Chondrocyte (in vitro differentiated cells): ENCODE measurements at places on chromosomes 7 and 10.
A peak's percentile ranks its signal among the peaks of the same experiment; 100 is the strongest.

- DNase-seq = no peak
Observed at GRCh38 chr10:12448729-12449391, 99.5 kb downstream of the CAMK1D start.

DNA sequence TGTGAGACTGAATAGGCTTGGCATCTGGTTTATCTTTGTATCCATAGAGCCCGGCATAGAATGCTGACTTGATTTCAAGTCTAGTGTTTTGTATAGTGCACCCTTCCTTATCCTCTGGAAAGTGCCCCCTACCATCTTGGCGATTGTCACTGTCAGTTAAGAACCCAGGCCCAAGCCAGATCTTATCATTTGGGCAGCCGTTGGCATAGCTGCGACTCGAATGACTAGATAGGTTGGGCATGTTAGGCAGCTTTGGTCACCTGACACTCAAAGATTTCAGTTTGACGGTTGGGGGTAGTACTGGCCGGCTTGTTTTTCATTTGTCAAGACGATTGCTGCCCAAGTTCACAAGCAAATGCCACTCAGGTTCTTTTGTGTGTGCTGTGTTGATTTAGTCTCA lies 6.6 kb downstream of the NIPSNAP2 start:
- no peak for DNase-seq

DNA sequence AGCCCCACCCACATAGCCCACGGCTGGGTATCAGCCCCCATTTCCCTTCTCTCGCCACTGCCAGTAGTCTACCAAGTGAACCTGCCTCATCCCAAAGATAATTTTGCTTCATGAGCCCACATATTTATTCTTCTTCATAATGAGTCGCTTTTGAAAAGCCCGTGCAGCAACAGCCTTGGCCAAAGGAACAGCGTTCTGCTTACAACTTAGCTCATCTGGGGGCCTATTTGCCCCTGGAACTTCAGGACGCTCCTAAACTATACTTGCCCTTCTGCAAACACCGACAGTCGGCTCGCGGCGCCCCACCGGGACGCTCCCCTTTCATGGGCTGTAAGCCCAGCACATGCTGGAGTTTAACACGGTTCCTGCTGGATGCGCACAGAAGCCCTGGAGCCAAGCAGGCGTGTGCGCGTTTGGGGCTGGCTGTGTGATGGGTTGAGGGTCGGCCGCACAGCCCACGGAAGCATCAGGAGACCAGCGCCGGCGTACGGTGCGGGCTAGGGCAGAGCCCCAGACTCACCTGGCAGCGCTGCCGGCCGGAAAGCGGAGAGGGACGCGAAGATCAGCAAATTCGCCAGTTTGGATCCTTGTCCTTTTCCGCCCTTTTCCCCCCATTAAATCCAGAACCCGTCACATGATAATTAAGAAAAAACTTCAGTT lies 370 bp downstream of the TMEM60 start:
- no peak for DNase-seq

GRCh38 chr10:3812141-3812540 lies 27.1 kb upstream of the KLF6 start:
- DNase-seq = no peak

- no peak for DNase-seq
Observed at GRCh38 chr7:12771378-12771877, 84.0 kb downstream of the ARL4A start.

- DNase-seq = no peak
Observed at GRCh38 chr10:44368637-44369036, 16.3 kb downstream of the CXCL12 start.

- no peak for DNase-seq
Observed at GRCh38 chr10:96047004-96047649, 3.7 kb downstream of the CCNJ start.

GRCh38 chr7:49187543-49188268 lies 263.4 kb downstream of the CDC14C start:
- DNase-seq = no peak

- no peak for DNase-seq
Observed at GRCh38 chr10:963655-964054, 24.6 kb upstream of the GTPBP4 start.

GRCh38 chr7:98165827-98166667 lies 45.2 kb upstream of the BHLHA15 start:
- no peak for DNase-seq

DNA sequence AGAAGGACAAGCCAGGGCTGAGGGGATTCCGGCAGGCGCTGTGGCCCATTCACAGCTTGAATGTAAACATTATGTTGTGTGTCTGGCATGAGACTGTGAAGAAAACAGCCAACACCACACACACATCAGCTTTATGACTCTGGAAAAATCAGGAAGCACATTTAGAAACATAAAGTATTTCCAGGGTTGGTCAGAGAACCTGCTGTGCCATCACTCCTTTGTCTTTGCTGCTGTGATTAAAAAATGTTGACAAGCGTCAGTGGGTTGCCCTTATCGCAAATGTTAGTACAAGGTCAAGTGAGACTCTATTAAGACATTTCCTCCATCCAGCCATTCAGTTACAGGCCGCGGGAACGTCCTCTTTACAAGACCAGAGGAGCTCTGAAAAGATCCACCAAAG lies 95.4 kb downstream of the TAX1BP1 start:
- DNase-seq = no peak

GRCh38 chr10:119502209-119502608 lies 40.3 kb downstream of the RGS10 start:
- DNase-seq = no peak

DNA sequence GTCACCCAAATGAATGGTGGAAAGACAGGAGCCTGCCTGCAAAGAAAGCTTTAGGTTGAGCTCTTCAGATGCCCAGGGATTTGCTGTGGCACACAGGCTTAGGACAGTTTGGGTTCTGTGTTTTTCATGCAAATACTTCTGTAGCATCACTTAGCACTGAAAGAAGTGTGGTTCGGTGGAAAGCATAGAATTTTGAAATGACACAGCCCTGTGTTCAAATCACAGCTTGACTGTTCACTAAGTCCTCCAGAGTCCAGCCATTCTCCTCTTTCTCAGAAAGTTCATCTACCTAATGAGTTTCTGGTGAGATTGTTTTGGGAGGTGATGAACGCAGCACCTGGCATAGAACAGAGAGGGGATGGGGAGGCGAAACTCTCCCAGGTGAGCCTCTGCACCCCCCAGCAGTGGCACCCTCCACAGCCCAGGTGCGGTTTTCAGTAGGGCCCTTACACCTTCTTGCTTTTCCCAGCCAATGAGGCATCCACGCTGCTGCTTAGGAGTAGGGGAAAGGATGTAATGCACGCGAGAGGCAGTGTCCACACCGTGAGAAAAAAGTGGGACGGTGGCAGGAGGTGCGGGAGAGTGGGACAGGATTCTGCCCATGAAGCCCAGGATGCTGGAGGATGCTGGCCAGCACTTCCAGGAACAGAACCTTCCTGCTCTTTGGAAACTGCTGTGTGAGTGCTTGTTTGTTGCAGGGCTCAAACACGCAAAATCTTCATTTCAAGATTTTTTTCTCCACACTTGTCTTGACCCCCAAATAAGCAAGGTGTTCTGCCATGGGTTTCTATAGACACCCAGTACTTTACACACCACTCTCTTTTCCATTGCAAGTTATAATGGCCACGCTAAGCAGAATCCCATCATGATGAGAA lies 11.6 kb downstream of the EN2 start:
- DNase-seq = no peak

GRCh38 chr10:34786464-34786863 lies 28.6 kb downstream of the PARD3 start:
- no peak for DNase-seq

DNA sequence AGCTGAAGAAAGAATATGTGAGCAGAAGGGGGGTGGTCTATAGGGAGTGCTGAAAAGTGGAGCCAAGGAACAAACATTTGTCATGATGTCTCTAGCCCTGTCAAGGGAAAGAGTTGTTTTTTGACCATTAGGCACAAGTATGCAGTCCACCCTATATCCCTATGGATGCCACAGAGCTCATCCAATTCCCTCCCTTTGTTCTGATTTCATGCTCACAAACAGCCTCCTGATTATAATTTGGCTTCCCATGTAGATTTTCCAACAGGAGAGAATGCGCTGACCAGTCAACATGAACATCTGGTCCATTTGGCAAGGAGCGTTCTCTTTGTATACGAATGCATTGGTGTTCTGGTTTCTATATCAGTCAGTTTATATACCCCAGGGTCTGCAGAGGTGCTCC lies 12.1 kb upstream of the CEP41 start:
- no peak for DNase-seq

DNA sequence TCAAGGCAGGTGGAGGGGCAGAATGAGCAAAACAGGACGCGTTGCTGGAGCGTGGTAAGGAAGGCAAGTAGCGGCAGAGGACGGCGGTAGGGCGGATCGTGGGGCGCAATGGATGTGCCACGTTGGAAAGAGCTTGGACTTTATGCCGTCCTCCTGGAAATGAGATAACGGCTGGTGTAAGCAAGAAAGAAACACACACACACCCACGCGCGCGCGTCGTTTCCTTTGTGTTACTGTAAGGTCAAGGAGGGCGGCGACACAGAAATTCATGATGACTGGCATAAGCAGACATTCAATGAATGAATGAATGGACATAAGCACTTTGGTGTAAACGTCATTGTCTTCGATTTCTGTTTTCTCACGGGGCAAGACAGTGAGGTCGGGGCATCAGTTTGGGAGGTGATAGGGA lies 683 bp upstream of the ENTPD7 start:
- DNase-seq = no peak

DNA sequence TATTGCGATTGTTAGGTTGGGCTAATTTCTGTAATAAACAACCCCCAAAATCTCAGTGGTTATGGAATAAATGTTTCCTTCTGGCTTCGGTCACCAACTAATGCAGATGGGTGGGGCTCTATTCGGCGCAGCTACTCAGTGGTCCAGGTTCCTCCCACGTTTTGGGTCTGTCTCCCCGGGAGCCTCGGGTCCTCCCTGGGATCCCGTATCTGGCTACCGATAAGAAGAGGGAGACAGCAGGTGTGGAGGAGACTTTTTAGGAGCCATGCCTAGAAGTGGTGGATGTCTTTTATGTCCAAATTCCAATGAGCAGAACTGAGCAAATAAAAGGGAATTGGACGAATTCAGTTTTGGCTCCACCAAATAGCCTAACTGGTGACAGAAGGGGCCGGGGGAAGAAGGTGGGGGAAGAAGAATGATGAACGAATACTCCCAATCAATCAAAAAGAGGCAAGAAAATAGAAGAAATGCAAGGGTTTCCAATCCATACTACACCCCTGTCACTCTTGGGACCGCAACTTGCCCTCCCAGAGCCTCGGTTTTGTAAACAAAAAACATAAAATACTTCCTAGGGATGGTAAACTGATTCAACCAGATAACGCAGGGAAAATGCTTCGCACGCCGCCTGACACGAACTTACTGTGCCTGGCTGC lies 498 bp upstream of the C10orf53 start:
- DNase-seq = no peak

- no peak for DNase-seq
Observed at GRCh38 chr7:151412318-151412717, 2.5 kb upstream of the WDR86 start.

GRCh38 chr7:97409346-97409745 lies 291.8 kb downstream of the SDHAF3 start:
- DNase-seq = no peak

DNA sequence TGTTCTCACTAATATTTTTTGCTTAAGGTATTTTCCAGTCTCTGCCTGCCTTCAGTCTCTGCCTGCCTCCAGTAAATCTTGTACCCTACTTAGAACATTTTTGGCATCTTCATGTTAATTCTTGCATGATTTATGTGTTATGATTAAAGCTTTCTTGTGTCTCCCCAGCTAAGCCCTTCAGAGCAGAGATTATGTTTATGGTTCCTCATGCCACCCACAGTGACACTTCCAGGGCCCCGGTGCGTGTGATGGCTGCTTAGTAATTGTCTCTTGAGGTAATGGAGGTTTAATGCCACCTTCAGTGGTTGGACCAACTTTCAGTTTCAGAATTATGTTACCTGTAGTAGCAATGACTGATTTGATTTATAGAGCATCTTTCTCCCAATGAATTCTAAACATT lies 70.6 kb upstream of the MET start:
- DNase-seq = no peak

DNA sequence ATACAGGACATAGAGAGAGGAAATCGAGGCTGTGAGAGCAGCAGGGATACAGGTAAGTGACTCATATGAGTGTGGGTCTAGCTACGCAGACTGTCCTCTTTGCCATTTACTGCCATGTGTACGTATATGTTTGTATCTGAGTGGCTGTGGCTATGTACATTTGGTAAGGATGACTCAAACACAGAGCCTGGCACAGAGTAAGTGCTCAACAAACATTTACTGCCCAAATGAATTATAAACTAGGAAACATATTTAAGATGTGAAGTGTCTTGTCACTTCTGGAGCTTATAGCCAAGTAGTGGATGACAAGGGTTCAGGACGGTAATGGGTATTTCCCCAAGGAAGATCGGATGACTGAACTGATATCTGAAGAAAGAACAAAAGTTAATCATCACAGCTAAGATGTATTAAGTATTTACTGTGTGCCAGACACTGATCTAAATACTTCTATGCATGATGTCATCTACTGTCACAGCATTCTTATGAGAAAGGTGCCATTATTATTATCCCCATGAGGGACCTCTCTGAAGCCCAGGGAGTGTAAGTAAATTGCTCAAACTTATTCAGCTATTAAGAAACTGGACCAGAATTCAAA lies 6.0 kb downstream of the MRPL43 start:
- no peak for DNase-seq

DNA sequence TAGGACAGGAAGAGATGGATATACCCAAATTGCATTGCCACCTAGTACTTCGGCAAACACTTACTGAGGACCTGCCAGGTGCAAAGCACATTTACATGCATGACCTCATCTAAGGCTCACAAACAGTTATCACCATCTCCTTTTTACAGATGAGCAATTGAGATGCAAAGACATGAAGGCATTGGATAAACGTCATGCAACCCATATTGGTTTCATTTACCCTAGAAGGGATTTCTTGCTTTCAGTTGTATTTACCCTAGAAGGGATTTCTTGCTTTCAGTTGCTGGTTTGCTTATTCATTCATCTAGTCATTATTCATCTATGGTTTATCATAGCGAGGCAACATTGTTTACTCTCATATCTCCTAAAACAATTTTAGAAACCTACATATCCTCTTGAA lies 52.2 kb downstream of the STEAP1B start:
- DNase-seq = no peak

GRCh38 chr7:151409667-151410404 lies at the start of gene WDR86:
WDR86 (minus strand) TSS chr7:151410038; CDS start chr7:151409589, 449 bp downstream.
- DNase-seq = peak; percentile 64

- no peak for DNase-seq
Observed at GRCh38 chr10:126749015-126749655, 78.6 kb upstream of the C10orf90 start.

GRCh38 chr7:98869027-98869596 lies 702 bp downstream of the TMEM130 start:
- peak; percentile 58 for DNase-seq

DNA sequence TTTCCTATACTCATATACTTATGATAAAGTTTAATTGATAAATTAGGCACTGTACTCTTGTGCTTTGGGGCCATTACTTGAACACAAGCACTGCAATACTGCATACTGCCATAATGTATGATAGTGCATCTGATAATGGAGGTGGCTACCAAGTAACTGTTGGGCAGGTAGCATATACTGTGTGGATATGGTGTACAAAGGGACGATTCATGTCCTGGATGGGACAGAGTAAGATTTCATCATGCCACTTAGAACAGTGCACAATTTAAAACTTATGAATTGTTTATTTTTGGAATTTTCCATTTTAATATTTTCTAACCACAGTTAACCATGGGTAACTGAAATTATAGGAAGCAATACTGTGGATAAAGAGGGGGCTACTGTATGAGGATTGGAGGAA lies 38.9 kb downstream of the AKAP9 start:
- DNase-seq = no peak
